ENCODE measurements at places on chromosomes 2 and 18.
A peak's percentile ranks its signal among the peaks of the same experiment; 100 is the strongest.

- DNase-seq, result no peak
Measured at GRCh38 chr2:166331468-166331867, 44.3 kb downstream of the SCN9A start.

DNA sequence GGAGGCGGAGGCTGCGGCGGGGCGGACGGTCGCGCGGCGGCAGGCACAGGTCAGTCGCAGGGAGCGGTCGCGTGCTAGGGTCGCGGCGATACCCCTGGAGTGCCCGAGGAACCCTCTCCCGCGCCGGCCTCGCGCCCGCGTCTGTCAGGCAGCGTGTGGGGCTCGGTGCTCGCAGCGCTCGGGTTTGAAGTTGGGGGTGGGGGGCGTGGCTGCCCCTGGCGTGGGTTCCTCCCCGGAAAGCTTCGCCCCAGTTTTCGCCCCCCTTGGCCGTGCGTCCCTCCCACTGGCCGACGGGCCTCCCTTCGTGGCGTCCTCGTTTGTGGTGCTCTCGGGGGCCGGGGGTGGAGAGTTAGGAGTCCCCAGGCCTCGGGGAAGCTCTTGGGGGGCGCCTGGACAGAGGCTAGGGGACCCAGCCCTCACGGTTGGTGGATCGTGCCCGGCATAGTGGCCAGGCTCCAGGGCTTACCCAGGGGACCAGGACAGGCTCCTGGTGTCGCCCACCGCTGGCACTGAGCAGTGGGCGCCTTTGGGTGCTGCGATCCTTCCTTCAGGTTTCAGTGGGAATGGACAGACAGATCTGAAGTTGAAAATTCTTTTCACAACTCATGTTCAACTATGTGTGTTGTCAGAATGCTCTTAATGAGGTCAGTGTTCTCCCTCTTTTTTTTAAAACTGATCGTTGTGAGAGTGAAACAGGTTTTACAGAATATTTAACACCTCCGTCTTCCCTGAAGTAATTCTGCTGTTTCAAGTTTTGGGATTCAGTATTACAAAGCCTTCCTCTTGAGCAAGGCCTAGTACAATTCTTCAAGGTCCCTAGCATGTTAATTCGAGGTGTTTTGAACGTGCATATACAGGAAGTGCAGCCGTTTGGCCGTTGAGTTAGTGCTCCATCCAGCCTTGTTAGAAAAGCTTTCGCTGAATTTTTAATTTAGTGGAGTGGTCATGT is 604 bp downstream of the RALBP1 start:
- peak; percentile 34 for DNase-seq

DNA sequence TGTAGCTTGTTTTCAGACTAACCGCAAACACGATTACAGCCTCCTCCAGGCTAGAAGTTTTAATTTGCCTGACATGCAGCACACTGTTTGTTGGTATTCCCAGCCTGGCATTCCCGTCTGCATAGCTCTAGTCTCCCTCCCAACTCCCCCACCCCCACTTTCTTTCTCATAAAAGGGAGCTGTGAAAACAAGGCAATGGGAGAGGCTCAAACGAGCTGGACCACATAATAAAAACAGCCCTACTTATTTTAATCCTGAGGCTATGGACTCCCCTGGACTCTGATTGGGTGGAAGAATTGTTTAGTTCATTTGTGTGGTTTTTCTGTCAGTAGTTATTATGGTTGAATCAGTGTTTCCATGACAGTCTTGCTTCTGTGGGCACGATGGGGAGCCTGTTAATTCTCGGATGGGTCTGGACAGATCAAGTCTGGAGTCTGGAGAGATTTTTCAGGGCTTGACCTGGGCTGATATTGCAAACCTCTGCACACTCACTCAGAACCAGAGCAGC is 1.2 kb downstream of the STON1 start:
- peak; percentile 74 for DNase-seq

- DNase-seq, result no peak
Measured at GRCh38 chr2:69556008-69556407, 87.5 kb downstream of the AAK1 start.

GRCh38 chr2:105744091-105744908 is 412 bp upstream of the NCK2 start:
- DNase-seq, result peak; percentile 54

- DNase-seq, result no peak
Measured at GRCh38 chr2:159249990-159250715, 36.4 kb downstream of the WDSUB1 start.

GRCh38 chr2:133265432-133265949 is 302.8 kb downstream of the NCKAP5 start:
- DNase-seq, result peak; percentile 25

- no peak for DNase-seq
Measured at GRCh38 chr2:111167076-111167862, 46.6 kb downstream of the BCL2L11 start.

GRCh38 chr2:176681584-176682115 is 412.4 kb downstream of the MTX2 start:
- DNase-seq, result no peak

GRCh38 chr2:235551965-235552364 is 58.1 kb downstream of the AGAP1 start:
- peak; percentile 54 for DNase-seq

DNA sequence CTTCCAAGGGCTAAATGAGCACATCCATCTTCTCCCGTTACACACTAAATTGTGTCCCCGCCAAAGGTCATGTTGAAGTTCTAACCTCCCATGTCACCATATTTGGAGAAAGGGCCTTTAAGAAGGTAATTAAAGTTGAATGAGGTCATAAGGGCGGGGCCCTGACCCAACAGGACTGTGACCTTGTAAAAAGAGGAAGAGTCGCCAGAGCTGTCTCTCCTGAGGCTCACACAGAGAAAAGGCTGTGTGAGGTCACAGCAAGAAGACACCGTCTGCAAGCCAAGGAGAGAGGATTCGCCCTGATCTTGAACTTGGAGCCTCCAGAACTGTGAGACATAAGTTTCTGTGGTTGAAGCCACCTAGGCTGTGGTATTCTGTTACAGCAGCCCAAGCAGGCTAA is 24.1 kb downstream of the TRABD2A start:
- DNase-seq, result no peak

DNA sequence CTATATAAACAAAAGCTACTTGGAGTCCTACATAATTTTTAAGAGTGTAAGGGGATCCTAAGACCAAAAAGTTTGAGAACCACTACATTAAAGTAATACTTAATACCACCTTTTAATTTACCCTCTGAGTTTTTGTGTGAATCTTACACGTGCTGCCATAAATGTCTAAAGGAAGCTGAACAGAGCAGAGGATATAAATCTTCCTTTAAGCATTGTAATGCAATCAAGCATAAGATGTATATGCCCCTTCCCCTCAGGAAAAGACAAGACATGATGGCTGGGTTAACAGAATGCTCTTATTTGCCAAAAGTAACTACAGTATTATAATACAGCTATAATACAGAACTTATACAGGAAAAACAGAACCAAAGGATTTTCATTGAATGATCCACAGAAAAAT is 2.9 kb downstream of the ESCO1 start:
- no peak for DNase-seq

DNA sequence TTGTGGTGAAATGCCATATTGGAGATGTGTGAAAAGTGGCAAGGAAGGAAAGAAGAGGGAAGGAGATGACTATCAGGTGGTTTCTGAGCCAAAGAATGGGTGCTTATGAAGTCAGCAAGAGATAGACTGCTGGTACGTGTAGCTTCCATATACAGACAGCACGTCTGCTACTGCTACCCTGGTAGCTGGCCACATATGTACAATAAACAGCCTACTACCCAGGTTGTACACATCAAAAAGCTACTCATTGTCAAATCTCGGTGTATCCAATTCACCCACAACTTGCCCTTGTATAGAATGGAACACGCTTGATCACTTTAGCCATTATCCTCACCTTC is 761.8 kb downstream of the LRRTM4 start:
- DNase-seq, result no peak

DNA sequence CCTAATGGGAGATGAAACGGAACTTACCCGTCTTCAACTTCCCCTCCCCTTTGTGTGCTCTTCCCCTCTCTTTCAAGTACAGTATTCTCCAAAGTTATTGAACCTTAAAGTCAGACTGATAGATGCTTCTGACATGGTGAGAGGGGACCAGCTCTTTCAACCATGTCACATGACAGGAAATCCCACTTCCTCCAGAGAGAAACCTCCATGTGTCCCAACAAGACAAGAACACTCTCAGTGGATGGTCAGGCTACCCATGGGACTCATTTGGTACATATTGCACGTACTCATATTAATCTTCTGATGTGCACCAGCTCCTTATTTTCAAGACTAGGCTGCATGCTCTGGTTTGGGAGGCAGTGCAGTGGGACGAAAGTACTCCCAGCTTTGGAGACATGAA is 44.6 kb upstream of the REG3G start:
- no peak for DNase-seq

- no peak for DNase-seq
Measured at GRCh38 chr2:12044857-12045256, 298.4 kb downstream of the LPIN1 start.

Measured in SW480 (cell line).